A549 (cell line): ENCODE measurements at places on chromosomes 11 and 22. TPM values are rescaled to one million over a fixed set of nuclear protein-coding genes. Genes with fewer than 3 reads are reported as not detected.

- no peak for DNase-seq
Measured at GRCh38 chr22:24037851-24038765, 27.0 kb downstream of the CABIN1 start.

The TSSK2 gene
- polyA plus RNA-seq: not detected in 3 replicates

- DNase-seq: no peak
Measured at GRCh38 chr11:34502949-34503348, 10.6 kb downstream of the ELF5 start.

DNA sequence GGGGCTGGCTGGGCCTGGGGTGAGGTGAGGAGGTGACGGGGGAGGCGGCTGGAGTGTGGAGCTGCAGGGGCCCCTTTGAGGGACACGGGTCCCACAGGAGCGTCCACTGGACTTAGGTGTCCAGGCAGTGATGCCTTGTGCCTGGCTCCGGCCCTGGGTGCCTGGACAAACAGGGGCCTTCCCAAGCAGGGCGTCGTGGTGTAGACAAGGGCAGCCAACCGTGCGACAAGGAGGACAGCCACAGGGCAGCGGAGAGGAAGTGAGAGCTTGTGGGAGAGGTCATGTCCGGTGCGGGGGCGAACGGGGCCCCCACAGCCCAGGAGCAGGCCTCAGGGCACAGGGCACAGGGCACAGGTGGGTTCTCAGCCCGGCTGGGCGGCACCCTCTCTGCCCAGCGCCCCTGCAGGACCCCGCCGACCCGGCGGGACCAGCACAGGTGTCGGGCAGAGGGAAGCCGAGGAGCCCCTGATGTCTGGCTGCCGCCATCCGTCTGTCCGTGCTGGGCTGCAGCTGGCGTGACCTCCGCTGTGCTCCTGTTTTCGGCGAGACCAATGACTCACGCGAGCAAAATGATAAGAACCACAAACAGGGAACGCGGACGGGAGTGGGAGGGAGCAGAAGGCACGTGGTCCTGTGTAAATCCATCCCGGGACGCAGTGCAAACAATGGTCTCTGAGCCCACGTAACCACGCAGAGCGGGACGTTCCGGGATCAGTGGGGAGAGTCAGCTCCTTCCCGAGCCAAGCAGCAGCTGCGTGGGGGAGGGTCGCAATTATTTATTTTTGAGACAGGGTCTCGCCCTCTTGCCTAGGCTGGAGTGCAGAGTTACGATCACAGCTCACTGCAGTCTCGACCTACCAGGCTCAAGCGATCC lies 49.1 kb upstream of the A4GALT start:
- DNase-seq: no peak

- no peak for DNase-seq
Measured at GRCh38 chr11:13928566-13929251, 33.8 kb upstream of the SPON1 start.

GRCh38 chr22:20228055-20228938 lies 39.8 kb downstream of the RTN4R start:
- no peak for DNase-seq

GRCh38 chr22:44850946-44851345 lies 98.6 kb downstream of the ARHGAP8 start:
- no peak for DNase-seq

The PRDM11 gene
- 5.3 to 6.2 TPM (median 5.4 TPM) in 3 replicates for polyA plus RNA-seq

- no peak for DNase-seq
Measured at GRCh38 chr11:17845431-17845881, 110.9 kb downstream of the KCNC1 start.

The SPDYC gene
- polyA plus RNA-seq: not detected in 3 replicates

- no peak for DNase-seq
Measured at GRCh38 chr11:121257976-121258375, 34.6 kb upstream of the SC5D start.

DNA sequence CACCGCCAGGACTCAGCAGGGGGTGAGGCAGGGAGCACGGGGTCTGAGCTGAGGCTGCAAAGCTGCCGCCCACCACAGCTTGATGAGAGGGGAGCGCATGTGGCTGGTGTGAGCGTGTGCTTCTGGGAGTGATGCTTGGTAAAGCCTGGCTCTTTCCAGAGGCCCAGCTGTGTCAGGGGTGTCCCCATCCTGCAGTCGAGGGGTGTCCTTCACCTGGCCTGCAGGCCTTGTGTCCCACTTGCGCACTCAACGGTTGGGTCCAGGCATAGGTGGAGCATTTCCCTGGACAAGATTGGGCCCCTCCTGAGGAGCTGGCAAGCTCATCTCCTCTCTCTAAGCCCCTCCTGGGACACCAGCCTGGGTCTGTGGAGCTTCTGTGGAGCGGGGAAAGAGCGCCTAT lies 273.9 kb downstream of the TBC1D22A start:
- DNase-seq: no peak

The GTSE1 gene
- 22.9 to 26.9 TPM (median 25.7 TPM) in 3 replicates for polyA plus RNA-seq

The LRRC55 gene
- 0.01 TPM in 1 of 3 replicates, not detected in the others for polyA plus RNA-seq

GRCh38 chr11:68978931-68979594 lies 1.7 kb downstream of the MRGPRD start:
- no peak for DNase-seq

DNA sequence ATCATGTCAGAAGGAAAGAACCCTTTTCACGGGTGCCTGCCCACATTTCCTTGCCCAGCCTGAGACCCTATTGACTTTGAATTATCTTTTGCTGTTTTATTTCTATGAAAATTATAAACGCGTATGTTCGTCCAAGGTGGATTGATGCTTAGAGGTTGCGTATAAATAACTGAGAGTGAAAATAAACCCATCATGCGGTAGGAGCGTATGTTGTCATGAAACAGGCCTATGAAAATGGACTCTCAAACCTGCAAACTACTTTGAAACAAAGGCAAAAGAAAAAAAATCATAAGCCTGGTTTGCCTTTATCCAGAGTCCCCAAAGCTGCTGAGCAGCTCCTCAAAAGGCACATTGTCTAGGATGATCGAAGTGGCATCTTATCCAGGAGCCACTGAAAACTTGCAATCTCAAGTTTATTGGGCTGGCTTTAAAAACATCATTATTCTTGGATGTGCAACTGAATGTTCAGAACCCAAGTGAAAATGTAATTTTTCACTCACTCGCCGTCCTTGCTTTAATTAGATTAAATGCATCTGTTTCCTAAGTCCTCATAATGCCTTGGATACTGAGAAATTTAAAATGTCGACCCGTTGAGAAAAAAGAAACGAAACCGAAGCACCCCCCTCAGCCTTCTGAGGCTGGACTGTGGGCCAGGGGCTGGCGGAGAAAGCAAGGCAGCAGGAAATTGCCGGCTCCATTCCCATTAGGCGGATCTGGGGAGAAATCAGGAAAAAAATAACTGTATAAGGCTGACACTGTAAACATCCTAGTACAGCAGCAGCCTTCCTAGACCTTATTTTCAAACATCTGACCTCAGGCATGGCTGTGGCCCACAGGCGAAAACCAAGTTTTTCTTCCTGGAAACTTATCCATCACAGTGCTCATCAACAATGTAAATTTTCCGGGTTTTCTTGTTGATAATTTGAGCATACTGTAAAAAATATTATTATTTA lies 82.9 kb upstream of the PPARA start:
- DNase-seq: no peak

- DNase-seq: no peak
Measured at GRCh38 chr11:68051191-68052136, 12.6 kb downstream of the TCIRG1 start.

DNA sequence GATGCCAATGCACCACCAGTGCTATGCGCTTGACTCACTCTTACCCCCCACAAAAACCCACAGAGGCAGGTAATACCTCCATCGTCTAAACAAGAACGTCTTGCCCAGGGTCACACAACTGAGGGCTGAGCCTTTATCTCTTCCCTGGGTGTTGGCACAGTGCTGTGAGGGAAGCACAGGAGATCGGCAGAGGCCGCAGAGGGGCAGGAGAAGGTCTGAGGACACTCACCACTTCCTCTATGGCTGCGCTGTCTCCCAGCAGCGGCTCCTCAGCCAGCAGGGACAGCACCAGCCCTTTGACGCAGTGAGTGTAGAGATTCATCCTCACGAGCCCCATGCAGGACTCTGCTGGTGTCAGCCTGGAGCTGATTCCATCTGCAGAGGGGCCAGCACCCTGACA lies 19.9 kb downstream of the HPS4 start:
- DNase-seq: no peak

GRCh38 chr11:82315093-82315492 lies 418.6 kb downstream of the FAM181B start:
- peak; percentile 20 for DNase-seq

GRCh38 chr11:12175694-12176241 lies 65.4 kb downstream of the MICAL2 start:
- peak; percentile 66 for DNase-seq

DNA sequence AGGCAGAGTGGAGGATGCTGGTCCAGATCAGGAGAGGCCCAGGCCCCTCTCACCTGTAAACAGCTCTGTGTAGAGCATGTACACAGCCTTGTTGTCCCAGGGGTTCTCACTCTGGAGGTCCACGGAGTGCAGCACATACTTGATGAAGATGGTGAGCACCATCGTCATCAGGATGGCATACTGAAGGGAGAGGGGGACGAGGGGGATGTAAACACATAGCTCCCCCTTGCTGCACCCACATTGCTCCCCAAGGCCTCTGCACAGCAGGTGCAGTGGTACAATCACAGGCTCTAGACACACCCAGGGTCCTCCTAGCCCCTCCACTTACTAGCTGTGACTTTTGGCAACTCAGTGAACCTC lies 2.9 kb downstream of the SYVN1 start:
- no peak for DNase-seq

DNA sequence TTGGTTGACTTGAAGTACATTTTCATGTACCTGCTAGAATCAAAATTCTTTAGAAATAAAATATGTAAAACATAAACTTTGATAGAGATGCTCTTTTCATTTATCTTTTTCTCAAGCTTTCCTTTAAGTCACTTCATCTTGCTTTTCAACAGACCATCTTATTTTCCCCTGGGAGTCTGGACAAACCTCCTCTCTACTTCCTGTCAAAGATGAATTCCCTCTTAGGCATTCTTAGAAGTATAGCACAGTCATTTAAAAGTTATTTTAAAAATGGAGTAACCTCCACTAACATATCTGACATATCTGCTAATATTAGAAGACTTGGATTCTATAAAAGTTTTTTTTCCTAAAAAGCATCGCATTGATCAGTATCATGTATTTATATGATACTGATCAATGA lies 84.8 kb upstream of the PAX6 start:
- DNase-seq: no peak

- no peak for DNase-seq
Measured at GRCh38 chr22:28429711-28430110, 249.9 kb downstream of the TTC28 start.

The PNPLA2 gene
- polyA plus RNA-seq: 25.1 to 29.2 TPM (median 25.4 TPM) in 3 replicates

DNA sequence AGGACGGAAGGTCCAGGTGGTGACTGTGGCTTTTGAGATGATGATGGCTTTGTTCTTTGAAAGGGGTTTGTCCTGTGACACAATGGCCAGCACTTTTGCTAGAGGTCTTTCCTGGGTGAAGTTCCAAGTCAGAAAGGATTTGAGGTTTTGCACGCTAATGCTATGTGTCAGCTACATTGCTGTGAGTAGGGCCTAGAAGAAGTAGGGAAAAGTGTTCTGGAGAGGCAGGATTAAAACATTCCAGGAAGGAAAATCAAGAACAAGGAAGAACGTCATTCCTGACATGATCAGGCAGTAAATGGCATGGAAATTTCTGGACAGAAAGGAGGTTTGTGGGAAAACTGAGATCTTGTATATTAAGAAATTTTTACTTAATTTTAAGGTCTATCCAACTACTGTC lies 290.7 kb downstream of the NTM start:
- DNase-seq: no peak

The PDE2A gene
- polyA plus RNA-seq: 0.62 to 1.4 TPM (median 0.94 TPM) in 3 replicates

The RFPL2 gene
- 0.17 to 0.30 TPM (median 0.25 TPM) in 3 replicates for polyA plus RNA-seq

DNA sequence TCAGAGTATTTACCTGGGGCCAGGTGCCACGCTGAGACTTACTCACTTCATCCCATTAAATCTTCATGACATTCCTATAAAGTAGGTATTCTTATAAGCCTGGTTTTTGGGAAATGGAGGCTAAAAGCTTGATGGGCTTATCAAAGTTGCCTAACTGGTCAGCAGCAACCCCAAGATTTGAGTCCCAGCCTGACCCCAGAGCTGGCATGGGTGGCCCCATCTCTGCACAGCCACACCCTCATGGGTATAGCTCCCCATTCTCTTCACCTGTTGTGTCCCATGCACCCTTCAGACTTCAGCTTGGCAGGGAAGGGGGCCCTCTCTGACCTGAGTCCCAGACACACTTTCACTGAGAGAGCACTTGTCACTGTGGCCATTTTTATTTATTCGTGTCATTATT lies 37.4 kb upstream of the TP53I11 start:
- no peak for DNase-seq

DNA sequence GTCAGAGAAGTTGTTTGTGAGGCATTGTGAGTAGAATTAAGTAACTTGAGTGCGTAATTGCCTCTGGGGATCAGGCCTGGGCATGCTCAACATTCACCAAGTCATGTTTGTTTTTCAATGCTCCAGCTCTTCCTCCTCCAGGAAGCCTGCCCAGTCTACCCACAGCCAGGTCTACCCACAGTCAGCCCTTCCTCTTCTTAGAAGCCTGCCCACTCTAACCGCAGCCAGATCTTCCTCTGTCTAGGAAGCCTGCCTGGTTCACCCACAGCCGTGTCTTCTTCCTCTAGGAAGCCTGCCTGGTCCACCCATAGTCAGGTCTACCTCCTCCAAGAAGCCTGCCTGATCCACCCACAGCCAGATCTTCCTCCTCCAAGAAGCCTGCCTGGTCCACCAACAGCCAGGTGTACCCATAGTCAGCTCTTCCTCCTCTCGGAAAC lies 25.0 kb downstream of the LRP5 start:
- DNase-seq: no peak

- no peak for DNase-seq
Measured at GRCh38 chr22:23695571-23696325, 4.9 kb downstream of the RGL4 start.

The MRGPRX4 gene
- polyA plus RNA-seq: not detected in 3 replicates

DNA sequence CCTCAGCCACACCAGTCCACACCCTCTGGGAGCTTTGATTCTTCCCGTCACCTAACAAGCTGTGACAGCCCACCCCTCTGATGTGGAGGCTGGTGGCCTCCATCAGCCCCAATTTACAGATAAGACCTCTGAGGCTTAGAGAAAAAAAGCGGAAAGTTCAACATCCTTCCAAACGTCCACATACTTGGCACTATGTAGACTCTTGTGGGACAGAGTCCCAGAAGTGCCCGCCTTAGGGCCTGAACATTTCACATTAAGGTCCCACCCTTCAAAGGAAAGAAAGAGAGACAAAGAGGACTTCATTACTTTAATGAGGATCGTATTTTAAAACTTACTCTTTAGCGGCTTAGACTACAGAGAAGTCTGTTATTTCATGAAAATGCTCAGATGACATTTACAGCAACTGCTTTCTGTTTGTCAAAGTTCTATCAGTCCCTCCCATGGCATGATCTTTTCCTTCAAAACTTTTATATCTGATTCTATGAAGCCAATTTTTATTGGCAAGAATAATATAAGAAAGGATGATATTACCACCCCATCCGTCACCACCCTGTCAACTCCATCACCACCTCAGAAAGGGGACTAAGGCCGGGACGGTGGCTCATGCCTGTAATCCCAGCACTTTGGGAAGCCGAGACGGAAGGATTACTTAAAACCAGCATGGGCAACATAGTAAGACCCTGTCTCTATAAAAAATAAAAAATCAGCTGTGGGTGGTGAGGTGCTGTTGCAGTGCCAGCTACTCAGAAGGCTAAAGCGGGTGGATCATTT lies 15.7 kb upstream of the SCGB1A1 start:
- DNase-seq: no peak

The APOC3 gene
- polyA plus RNA-seq: not detected in 3 replicates
